Fibroblast of lung (primary cell): ENCODE measurements at places on chromosomes 11 and 22.
A peak's percentile ranks its signal among the peaks of the same experiment; 100 is the strongest.

- DNase-seq = no peak
Observed at GRCh38 chr11:117909611-117910382, 19.4 kb downstream of the TMPRSS13 start.

DNA sequence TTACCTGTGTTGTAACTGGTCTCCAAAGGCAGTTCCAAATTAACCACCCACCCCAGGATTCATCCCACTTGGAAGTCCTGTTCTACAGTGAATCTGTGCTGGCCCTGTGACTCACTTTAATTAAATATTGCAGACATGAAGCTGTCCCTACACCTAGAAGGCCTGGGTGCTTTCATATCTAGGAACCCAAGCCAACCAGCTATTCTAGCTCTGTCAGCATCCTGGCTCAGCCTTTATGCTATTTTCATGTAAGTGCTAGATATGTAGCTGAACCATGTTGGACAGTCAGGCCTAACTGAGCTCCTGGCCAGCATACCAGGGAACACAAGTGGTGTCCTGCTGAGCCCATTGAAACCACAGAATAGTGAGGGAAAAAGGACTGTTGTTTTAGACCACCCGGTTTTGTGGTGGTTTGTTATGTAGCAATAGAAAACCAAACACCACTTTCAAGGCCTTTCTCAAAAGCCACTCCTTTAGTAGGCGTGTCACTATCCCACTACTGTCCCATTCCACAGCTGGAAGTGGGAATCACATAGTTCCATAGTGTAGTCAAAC, 30.3 kb downstream of the CNTF start:
- no peak for DNase-seq

- no peak for DNase-seq
Observed at GRCh38 chr11:12860827-12861226, 148.3 kb upstream of the RASSF10 start.

GRCh38 chr11:12642806-12643428, 31.3 kb upstream of the TEAD1 start:
- DNase-seq = peak; percentile 41

- DNase-seq = no peak
Observed at GRCh38 chr11:59754494-59754858, 700 bp upstream of the STX3 start.
